Immature natural killer cell (primary cell): ENCODE measurements at places on chromosomes 7 and 10. TPM values are rescaled to one million over a fixed set of nuclear protein-coding genes. Genes with fewer than 3 reads are reported as not detected.

DNA sequence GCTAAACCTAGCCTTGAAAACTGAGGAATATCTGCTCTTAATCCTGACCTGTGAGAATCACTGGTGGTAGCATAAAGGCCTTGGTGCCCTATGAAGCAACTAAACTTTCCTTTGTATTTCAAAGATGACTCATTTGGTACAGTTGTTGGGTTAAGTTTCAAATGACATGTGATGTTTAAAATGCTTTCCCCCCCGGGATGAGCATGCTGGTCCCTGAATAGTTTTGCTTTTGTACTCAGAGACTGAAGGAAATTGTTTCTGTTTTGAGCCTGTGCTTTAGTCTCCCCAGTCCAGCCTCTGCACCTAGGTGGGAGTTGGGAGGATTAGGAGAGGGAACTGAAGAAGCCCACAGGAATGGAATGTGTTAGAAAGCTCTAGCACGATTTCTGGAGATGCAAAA, 258.9 kb upstream of the NPY start:
- DNase-seq, result no peak

DNA sequence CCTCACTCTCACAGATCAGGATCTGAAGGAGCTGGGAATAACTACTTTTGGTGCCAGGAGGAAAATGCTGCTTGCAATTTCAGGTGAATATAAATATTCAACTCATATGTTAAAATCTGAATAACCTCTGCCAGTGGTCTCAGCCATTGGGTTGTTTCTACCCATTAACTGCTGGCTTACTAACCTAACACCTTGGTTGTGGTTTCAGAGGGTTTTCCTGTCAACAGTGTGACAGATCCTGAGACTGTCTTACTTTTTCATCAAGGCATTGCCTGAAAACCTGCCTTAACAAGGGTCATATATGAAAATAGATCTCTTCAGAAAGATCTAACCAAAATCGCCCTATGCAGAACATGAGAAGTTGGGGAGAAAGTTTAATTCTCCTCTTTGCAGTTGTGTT, 307.7 kb downstream of the BICC1 start:
- DNase-seq, result peak; percentile 7

- DNase-seq, result no peak
These were observed 106.6 kb upstream of the SHH start for GRCh38 chr7:155918720-155919390.

DNA sequence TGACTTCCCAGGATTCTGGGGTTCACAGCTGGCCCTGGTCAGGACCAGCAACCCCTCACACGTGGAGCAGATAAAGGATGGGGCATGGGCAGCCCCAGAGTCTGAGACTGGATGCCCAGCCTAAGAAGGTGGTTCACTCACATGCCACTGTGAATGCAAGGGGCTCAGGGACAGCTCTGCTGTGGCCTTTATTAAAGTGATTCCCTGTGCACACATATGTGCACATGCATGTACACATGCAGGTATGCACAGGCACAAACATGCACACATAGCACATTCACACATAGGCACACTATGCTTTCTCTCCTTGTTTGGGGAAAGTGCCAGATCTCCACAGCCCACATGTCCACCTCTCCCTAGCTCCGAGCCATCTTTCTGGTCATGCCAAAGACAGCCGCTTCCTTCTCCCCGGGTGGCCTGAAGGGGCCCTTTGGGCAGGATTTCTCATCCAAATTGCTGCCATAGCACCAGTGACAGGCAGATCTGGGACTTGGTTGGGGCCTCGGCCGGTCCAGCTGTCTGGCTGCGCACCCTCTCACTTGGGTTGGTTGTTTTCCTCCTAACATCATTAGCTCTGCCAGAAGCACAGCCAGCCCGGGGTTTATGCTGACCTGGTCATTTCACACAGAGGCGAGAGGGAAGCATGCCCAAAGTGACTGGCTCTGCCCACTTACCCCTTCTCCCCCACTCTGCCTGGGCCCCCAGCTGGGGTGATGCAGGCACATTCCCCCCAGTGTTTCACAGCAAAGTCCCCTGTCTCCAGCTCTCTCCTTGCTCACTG, 1.4 kb downstream of the GCK start:
- no peak for DNase-seq

- DNase-seq, result no peak
These were observed 28.6 kb downstream of the VIM start for GRCh38 chr10:17256627-17257026.

- no peak for DNase-seq
These were observed 918 bp downstream of the NET1 start for GRCh38 chr10:5413012-5413938.

DNA sequence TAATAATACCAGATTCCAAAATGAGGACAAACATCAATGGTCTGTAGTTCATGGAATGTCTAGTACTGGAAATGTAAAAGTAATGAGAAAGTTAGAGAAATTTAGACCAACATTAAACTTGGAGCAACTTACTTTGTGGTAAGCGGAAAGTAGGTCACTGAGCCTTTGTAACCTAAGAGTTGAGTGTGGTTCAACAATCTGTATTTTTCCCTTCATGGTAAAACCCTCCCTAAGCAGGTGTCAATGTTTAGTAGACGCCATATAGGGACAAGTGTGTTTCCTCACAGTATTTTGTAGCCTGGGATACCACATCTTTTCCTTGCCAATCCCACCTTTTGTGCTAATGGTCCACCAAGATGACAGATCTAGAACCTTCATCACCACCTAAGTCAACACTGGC, 67.3 kb upstream of the RSU1 start:
- no peak for DNase-seq

- DNase-seq, result no peak
These were observed 75.6 kb downstream of the CCDC6 start for GRCh38 chr10:59830601-59831259.

DNA sequence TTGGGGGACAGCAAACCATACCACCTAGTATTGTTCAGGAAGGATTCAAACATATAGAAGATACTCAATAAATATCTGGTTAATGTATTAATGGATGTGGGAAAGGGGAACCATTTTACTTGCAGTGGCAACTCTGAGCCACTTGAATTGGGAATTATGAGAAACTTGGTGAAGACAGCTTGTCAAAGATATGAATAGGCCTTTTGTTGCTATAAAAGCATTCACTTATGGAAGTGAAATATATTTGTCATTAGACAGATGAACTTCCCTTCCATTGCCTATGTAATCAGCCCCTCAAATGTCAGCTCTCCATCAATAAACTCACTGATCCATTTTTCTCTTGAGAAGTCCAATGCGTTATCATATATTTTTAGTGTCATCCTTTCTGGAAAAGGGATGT, 56.1 kb downstream of the GPR85 start:
- DNase-seq, result no peak

- no peak for DNase-seq
These were observed 12.5 kb upstream of the LIPK start for GRCh38 chr10:88693392-88694020.

GRCh38 chr10:23534761-23535160, 95.9 kb downstream of the OTUD1 start:
- no peak for DNase-seq

GRCh38 chr10:127279334-127279774, 83.0 kb upstream of the INSYN2A start:
- DNase-seq, result no peak

GRCh38 chr10:26555719-26556368, 117.7 kb downstream of the APBB1IP start:
- DNase-seq, result no peak

DNA sequence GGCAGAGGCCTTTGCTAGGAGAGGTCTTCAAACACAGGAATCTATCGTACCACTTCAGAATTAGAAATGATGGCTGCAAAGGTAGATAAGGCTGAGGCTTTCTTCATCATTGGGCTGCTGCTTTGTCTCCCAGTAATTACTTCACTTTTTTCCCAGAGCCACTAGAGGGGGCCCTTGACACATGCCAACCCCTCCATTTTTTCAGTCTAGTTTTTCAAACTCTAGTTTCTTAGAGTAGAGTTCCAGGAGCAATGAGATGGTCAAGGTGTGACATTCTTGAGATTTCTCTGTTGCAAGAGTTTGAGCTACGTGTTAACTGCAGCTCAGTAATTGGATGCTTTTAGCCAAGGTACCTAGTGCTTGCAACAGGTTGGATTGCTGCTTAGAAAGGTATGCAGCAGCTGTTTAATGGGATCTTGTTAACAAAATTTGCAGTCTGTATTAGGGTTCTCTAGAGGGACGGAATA, 33.8 kb upstream of the RBM20 start:
- peak; percentile 57 for DNase-seq

DNA sequence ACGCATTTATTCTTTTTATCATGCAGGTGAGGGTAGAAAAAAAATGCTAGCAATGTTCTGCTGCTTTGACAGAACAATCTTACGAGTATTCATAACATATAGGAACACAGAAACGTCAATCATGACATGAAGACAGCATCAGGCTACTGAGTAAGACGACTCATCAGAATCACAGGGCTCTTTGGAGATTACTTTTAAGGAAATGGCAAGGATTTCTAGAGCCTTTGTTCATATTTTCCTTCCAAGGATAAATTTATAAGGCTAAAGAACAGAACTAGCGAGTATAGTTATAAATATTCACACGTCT, 39.8 kb upstream of the DNAJC1 start:
- no peak for DNase-seq

GRCh38 chr10:66805612-66806011, 120.2 kb upstream of the LRRTM3 start:
- no peak for DNase-seq

DNA sequence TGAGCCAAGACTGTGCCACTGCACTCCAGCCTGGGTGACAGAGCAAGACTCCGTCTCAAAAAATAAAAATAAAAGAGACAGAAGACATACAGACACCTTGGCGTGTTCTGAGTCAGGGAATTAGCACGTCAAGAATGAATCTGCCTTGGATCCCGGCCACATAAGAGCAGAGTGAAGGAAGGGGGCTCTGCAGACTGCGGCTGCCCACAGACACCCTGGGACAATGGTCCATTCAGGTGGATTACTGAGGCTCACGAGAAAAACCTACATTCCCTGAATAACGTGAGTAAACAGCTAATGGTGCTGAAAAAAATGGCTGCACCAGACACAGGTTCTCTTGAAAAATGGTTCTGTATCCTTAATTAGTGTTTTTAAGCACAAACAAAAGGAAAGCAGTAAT, 100.1 kb upstream of the FGFR2 start:
- DNase-seq, result no peak

- DNase-seq, result no peak
These were observed 995 bp upstream of the INPP5F start for GRCh38 chr10:119724593-119725516.

- DNase-seq, result no peak
These were observed 180.9 kb upstream of the LYZL1 start for GRCh38 chr10:29107866-29108498.

- DNase-seq, result no peak
These were observed 8.9 kb upstream of the GBX1 start for GRCh38 chr7:151176401-151176800.

DNA sequence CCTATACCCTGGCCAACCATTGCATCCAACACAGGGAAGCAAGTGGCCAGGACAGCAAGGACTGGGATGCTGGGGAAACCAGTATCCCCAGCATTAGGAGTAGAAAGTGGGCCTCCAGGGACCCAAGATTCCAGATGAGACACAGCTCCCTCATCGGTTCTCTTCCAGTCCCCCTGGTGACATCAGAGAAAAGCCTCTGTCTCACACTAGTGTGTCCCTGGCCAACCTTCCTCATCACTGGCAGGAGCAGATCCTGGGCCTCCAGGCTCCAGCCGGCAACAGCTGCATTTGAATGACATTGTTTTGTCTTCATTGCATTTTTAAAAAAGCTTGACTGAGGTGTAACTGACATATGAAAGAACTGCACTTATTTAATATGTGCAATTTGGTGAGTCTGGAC, 177.3 kb upstream of the LYZL2 start:
- DNase-seq, result no peak

- no peak for DNase-seq
These were observed 3.0 kb downstream of the LAMB1 start for GRCh38 chr7:107999779-108000560.

DNA sequence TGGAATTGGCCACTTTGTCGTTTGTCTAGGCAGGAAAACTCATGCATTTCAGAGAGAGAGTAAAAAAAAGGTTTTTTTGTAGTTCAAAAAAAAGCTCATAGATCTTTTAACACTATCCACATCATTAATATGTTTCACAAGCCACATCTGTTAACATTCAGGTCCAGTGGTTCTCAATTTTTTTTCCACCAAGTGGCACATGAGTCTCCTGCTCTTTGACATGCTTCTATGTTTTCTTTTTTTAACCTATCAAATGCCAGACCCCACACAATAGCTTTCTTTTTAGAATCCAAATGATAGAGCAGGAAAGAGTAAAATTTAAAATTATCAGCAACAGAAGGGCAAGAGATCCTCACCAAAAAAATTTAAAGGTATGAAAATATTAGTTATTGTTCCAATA, 20.3 kb downstream of the NOD1 start:
- DNase-seq, result no peak

GRCh38 chr10:27530477-27530876, 26.4 kb downstream of the RAB18 start:
- DNase-seq, result no peak

GRCh38 chr7:98133181-98133580, 26.5 kb downstream of the LMTK2 start:
- peak; percentile 68 for DNase-seq

DNA sequence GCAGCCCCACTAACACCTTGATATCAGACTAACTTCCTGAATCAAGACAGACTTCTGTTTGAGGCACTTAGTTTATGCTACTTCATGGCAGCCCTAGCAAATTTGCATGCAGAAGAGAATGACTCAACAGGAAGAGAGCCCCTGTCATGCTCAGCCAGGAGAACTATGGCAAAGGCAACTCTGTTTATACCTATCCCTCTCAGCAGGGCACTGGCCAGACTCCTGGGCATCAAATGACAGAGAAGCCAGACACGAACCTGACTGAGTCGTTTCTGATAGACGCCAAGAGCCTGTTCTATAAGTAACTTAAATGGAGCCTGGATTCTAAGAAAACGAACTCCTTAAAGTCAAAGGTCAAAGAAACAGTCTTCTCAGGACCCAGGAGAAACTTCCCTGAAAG, 50.9 kb upstream of the UNC5B start:
- DNase-seq, result no peak

- DNase-seq, result no peak
These were observed 502.8 kb downstream of the PHTF2 start for GRCh38 chr7:78301407-78301806.

DNA sequence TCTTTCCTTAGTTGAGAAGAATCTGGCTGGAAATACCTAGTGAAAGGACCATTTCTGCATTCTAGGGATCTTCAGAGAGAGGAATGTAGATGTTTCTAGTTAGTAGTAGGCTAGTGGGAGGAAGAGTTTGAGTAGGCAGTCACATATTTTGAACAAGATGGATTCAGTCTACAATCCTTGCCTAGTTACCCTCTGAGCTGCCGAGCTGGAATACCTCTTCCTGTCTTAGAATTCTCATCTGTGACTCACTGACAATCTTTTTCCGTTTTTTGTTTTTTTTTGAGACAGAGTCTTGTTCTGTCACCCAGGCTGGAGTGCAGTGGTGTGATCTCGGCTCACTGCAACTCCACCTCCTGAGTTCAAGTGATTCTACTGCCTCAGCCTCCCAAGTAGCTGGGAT, 30.7 kb upstream of the PLPP4 start:
- no peak for DNase-seq

Gene BAG3
- 0.57 TPM for polyA plus RNA-seq

Gene ASB4
- polyA plus RNA-seq, result not detected

Gene DMTF1
- polyA plus RNA-seq, result 21.7 TPM

Gene BNIP3
- polyA plus RNA-seq, result 8.7 TPM

Gene KCND2
- polyA plus RNA-seq, result not detected

Gene PDE6C
- not detected for polyA plus RNA-seq

Gene RAMP3
- polyA plus RNA-seq, result not detected

Gene TRIL
- not detected for polyA plus RNA-seq

Gene ZNF425
- polyA plus RNA-seq, result not detected

Gene OR6B1
- not detected for polyA plus RNA-seq

Gene MYOF
- polyA plus RNA-seq, result not detected

Gene IL15RA
- 7.4 TPM for polyA plus RNA-seq

Gene MPP7
- 14.9 TPM for polyA plus RNA-seq

Gene SLC26A3
- not detected for polyA plus RNA-seq

Gene ECHDC3
- polyA plus RNA-seq, result 0.58 TPM
